ENCODE measurements at places on chromosomes 3 and 15.

GRCh38 chr3:77407441-77407840, 367.5 kb downstream of the ROBO2 start:
- DNase-seq: no peak

GRCh38 chr15:101127506-101128076, 124.3 kb downstream of the CHSY1 start:
- no peak for DNase-seq

DNA sequence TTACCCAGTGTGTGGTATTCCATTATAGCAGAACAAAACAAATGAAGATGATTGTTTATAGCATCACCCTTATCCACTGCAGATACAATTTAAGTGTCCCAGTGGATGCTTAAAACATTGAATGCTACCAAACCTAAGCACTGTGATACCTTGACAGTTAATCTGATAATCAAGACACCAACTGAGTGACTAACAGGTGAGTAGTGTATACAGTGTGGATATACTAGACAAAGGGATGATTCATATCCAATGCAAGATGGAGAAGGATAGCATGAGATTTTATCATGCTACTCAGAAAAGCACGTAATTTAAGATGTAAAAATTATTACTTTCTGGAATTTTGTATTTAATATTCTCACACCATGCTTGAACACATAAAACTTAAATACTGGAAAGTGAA, 1449.0 kb downstream of the OTOL1 start:
- no peak for DNase-seq

DNA sequence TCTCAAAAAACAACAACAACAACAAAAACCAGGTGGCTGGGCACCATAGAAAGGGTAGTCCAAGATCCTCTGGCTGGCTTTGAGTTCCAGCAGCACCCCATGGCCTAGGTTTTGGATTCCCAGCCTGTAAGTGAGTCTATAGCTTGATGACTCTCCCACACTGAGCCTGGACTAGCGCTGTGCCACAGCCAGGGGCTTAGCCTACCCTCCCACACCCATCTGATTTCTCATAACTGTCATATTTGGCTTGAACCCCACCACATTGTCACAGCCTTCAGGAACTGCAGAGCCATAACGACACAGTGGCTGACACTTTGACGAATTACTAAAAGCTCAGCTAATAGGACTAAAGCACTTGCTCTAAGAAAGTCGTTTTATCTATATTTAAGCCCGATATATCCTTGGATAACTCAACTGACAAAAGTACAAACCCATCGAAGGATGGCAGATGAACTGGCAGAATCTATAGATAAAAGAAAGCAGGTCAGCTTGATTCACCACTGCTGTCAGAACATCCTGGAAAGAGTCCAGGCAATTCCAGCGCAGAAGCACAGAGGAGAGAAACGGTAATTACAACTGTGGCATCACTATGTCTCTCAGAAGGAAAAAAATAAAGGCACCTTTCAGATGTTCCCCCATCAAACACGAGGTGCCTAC, 62.1 kb downstream of the HOMER2 start:
- DNase-seq: no peak

GRCh38 chr3:9224490-9224889, 25.0 kb downstream of the SRGAP3 start:
- no peak for DNase-seq

- DNase-seq: no peak
These were observed 48.0 kb upstream of the SLCO2A1 start for GRCh38 chr3:134077649-134078161.

DNA sequence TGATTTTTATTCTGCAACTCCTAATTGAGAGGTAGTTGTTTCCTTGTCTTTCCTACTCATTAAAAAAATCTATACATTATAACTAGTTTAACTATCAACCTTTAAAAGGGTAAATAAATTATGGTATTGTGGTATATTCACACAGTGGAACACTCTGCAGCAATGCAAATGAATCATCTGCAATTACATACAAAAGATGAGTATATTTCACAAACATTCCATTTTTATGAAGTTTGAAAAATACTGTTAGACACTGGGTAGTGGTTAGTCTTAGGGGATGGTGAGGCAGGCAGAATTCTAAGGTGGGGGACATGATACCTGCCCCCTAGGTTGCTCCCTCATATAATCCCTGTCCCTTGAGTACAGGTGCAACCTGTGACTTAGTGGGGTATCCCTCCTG, 44.0 kb upstream of the MAGI1 start:
- DNase-seq: no peak

- no peak for DNase-seq
These were observed 78.5 kb upstream of the CCNL1 start for GRCh38 chr3:157238457-157238856.

DNA sequence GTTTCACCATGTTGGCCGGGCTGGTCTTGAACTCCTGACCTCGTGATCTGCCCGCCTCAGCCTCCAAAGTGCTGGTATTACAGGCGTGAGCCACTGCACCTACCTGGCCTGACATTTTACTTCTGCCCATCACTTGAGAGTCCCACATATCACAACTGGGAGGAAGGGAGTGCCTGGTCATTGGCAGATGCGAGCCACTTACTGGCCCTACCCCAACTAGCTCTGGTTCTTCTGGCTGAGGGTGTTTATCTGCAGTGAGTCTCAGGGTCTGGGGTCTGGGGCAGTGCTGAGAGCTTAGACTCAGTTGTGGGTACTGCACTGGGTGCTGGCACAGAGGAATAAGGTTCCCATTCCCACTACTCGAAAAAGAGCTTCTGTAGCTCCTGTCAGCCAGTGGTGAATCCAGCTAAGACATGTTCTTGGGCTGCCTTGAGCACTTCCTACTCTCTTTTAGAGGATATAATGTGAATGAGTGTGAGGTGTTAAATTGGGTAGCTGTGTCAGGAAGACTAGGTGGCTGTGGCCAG, 30.2 kb downstream of the DAG1 start:
- DNase-seq: no peak

GRCh38 chr15:57334257-57334656, 42.0 kb upstream of the CGNL1 start:
- DNase-seq: no peak

- DNase-seq: no peak
These were observed 151.9 kb upstream of the FEZF2 start for GRCh38 chr3:62525281-62525680.

DNA sequence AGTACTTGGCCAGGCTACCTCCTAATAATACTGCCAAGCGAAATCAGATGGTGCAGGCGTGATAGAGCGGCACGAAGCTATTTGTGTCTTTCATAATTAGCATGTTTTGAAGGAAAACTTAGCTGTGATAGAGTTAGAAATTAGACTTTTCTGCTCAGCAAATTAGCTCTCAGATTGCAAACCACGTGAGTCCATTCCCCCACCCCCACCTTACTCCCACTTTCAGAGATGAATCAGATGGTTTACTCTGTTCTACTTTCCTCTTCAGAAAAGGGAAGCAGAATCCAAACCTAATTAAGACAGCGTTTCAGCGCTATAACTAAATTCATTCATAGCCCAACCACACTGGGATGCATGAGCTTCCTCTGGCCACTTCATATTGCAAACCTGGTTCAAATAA, 214.6 kb downstream of the SLCO3A1 start:
- DNase-seq: no peak

DNA sequence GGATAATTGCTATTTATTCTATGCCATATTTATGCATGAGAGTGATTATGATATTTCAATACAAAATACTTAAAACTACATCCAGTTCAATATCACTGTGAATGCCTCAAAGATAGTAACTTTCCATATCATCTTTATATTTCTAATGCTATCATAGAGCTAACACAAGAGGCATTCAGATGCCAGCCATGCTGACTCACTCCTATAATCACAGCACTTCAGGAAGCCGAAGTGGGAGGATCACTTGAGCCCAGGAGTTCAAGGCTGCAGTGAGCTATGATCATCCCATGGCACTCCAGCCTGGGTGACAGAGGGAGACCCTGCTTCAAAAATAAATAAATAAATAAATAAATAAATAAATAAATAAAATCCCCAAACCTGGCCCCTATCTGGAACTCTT, 498.7 kb downstream of the EPHA3 start:
- DNase-seq: no peak

DNA sequence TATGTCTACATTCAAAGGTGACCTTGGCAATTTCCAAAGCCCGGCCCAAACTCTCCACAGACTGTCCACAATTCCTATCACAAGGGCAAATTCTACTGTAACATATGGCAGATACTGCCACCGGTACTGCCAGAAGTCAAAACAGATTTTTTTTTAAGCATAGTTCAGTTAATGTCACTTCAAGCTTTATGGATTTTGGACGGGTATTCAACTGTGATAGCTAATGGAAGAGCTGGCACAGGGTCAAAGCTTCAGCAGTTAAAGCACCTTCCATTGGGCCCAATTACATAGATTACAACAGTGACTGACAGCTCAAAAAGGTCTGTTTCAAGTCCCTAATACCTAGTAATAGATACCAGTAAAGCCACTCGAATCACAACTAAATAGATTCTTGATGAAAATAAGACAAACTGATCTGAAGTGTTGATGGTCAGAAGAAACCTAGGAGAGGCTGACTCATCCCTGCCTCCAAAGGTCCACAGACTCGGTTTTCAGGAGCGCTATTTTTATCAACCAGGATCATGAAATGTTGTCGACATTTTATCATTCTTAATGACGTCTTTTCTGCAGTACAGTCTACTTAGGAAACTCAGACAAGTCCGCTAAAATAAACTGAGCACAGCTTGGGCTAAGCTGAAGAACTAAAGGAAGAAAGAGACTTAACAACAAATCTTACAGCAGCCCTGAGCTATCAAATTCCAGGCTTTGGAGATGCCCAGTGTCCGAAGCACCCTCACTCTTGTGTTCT, 38.7 kb downstream of the ANXA2 start:
- no peak for DNase-seq

GRCh38 chr3:55719508-55719907, 232.4 kb upstream of the WNT5A start:
- DNase-seq: no peak

DNA sequence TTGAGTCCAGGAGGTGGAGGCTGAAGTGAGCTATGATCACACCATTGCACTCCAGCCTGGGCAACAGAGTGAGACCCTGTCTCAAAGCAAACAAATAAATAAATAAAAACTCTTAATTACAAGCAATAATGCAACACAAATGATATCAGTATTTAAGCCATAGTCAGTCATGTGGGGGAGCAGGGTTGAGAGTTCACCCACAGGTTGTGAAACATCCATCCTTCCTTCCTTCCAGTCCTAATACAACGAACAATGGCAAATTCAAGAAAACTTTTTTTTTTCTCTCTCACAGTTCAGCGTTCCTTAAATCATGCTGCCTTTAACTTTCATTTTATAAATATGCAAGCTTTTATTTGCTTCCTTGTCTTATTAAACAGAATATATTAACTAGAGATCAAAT, 24.1 kb downstream of the ZNF592 start:
- no peak for DNase-seq

DNA sequence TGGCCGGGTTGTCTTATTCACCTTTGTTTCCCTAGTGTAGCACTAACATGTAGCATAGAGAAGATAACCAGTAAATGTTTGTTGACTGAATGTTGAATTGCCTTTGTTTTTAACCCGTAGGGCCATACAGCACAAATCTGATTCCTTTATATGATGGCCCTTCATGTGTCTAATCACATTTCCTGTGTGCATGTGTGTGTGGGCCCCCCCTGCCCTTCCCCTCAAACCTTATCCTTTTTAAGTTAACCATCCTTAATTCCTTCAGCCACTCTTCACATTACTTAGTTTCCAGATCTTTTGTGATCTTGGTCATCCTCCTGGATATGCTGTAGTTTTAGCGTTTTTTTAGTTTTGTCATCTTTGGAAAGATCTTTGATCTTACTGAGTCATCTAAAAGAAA, 4.2 kb downstream of the NEO1 start:
- no peak for DNase-seq

DNA sequence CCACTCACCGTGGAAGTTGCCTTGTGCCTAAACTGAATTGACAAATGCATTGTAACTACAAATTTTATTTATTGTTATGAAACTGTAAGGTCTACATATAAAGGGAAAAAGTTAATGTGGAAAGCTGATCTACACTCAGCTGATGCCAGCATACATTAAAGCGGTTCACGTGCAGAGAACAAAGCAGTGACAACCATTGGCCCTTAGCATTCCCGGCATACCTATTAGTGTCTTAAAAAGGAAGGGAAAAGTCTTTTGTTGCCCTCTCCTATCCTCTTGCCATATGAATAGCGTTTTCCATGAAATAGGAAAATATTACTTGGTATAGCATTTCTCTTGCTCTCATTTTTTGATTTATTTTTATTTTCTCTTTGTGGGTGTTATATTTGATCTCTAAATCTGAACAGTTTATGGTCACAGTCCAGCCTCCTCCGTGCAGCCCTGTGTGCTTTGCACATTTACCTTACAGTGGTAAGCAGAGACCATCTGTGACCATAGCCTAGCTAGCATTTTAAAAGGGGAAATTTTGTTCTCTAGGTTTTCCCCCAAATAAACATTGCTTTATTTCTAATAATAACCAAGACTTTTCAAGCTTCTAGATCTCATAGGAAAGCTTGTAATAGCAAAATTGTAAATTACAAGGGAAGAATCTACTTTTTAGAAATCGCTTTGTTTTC, 89.7 kb upstream of the CGNL1 start:
- no peak for DNase-seq
